Thyroid gland (tissue), 4 donors: ENCODE measurements at places on chromosomes 16 and 17.

GRCh38 chr16:12703935-12704334 lies 99.8 kb downstream of the CPPED1 start:
- peak; percentile 45 for DNase-seq

GRCh38 chr16:85479972-85480726 lies 133.0 kb upstream of the GSE1 start:
- DNase-seq = no peak

GRCh38 chr17:72735592-72735991 lies 356.9 kb downstream of the SLC39A11 start:
- DNase-seq = no peak

DNA sequence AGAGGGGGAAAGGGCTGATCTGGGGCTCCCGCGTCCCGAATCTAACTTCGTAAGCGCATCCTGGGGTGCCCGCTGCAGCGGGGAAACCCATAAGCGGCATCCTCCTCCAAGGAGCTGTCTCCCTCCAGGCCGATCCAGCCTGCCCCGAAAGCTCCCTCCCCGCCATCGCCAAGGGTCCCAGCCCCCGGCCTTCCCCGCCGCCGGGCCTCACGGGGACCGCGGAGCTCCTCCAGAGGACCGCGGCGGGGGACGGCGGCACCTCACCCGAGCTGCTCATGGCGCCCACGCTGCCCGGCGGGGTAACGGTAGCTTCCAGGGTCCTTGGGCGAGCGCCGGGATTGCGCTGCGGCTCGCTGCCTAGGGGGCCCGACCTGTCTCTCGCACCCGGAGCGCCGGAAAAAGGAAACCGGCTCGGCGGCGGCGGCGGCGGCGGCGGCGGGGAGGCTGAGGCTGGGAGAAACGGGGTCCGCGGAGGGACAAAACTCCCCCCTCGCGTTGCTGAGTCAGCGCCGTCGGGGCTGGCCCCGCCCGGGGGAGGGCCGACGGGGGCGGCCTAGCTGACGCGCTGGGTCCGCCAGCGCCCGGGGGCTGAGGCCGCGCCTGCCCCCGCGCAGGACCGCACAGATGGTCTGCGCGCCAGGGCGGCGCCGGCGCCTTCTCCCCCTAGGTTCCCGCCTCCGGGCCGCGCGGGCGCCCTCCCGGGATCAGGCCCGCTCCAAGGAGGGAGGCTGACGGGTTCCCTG lies at the start of gene BLMH:
Gene BLMH (minus strand): TSS at position 402 of the 743 bp plus-strand sequence. CDS start 125 bp downstream, at position 277.
- peak; percentile 76 for DNase-seq

DNA sequence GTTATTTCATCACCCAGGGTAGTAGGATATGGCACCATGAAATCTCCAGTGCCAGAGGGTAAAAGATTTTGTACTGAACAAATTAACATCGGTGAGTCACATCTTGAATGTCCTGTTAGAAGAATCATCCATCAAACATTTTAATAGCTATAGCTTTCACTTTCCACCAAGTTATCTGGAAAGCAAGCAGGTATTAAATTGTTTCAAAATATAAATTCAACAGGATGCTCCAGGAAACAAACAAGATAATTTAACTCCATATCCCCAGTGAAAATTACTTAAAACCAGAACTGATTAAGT lies 2.4 kb downstream of the VEZF1 start:
- DNase-seq = no peak
